ENCODE measurements at places on chromosomes 12 and 14.

DNA sequence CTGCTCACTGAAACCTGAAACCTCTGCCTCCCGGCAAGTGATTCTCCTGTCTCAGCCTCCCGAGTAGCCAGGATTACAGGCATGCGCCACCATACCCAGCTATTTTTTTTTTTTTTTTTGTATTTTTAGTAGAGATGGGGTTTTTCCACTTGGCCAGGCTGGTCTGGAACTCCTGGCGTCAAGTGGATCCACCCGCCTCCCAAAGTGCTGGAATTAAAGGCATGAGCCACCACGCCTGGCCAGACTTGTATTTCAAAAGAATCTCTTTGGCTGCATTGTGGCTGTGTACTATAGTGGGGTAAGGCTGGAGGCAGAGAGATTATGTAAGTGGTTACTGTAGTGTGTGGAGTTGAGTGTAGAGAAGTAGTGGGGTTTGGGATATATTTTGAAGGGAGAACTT is 35.1 kb downstream of the TRHDE start:
- no peak for DNase-seq

- DNase-seq: no peak
These were observed 343.5 kb upstream of the TMEM132C start for GRCh38 chr12:127923501-127923900.

- DNase-seq: no peak
These were observed 57.8 kb upstream of the FUT8 start for GRCh38 chr14:65354715-65355114.

DNA sequence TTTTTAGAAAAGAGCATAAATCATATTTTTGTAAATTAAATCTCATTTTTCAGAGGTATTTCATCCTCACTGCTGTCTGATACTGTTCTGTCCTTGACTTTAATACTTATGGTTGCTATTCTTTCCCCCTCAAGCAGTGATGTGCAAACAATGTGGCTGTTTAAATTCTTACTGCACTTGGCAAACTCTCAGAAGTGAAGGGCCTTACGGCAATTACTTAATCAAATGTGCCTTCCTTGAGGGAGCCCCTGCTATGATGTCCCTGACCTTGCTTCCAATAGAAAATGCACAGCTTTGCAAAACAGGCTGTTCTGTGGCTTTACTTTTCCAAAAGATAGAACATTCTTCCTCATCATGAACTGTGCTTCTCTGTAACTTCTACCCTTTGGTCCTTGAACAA is 35.2 kb downstream of the UBE3B start:
- no peak for DNase-seq

Data from NCI-H1436 treated with DMSO at 0.1 percent for 48 hours (cell line).